ENCODE measurements at places on chromosomes 16 and 17. TPM values are rescaled to one million over a fixed set of nuclear protein-coding genes. Genes with fewer than 3 reads are reported as not detected.

The ANKRD40CL gene
- not detected for total RNA-seq

The TOP2A gene
- 2.9 TPM for total RNA-seq

The TBC1D3 gene
- not detected for total RNA-seq

The PDILT gene
- total RNA-seq, result not detected

The CDH13 gene
- 166 TPM for total RNA-seq

The SNN gene
- 28.3 TPM for total RNA-seq

The NXPH3 gene
- total RNA-seq, result 3.7 TPM

The HID1 gene
- total RNA-seq, result 9.0 TPM

Data from Right ventricle myocardium superior (tissue), 1 donor.